ENCODE measurements at places on chromosomes 6 and 20.

DNA sequence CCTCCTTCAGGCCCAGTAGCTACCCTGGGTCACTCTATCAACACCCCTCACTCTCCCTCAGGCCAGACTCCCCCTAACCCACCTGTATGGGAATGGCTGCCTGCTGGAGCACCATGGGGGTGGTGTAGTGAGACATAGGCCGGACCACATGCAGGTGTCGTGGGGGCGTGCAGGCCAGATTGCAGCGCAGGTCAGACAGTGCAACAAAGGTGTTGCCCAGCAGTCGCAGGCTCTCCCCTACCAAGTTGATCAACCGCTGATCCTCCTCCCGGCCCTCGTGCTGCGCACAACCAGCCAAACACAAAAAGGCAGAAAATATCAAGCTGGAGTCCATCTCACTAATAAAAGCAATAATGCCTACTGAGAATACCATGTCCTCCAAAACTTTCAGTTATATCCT lies 7.1 kb downstream of the BAG6 start:
- H3K4me1 ChIP-seq = no peaks in the 10 kb centered on the region
- H3K4me3 ChIP-seq = no peak overlapping the region
- H3K27ac ChIP-seq = no peak overlapping the region
- H3K27me3 ChIP-seq = no peaks in the 10 kb centered on the region

GRCh38 chr6:38057994-38058393 lies 238.5 kb downstream of the ZFAND3 start:
- no peak overlapping the region for H3K27ac ChIP-seq
- H3K4me1 ChIP-seq = no peaks in the 10 kb centered on the region
- no peaks in the 10 kb centered on the region for H3K27me3 ChIP-seq
- H3K36me3 ChIP-seq = no peaks in the 10 kb centered on the region
- DNase-seq = no peak
- no peak overlapping the region for H3K4me3 ChIP-seq

DNA sequence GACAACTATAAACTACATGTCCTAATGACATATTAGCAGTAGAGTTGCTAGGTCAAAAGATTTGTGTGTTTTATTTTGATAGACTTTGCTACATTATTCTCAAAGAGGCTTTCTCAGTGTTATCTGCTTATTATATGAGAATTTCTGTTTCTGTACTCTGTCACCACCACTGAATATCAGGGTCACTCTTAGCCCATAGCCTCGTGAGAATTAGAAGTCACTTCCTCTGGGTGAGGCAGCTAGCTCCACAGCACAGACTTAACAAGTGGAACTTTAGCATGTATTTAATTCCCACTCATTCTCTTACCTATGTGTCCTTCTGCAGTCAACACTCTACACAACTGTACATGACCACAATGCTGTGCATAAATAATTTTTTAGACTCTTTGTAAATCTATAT lies 6.7 kb downstream of the PHACTR2 start:
- H3K4me1 ChIP-seq = no peaks in the 10 kb centered on the region
- no peaks in the 10 kb centered on the region for H3K36me3 ChIP-seq
- H3K27me3 ChIP-seq = no peaks in the 10 kb centered on the region
- H3K4me3 ChIP-seq = no peak overlapping the region
- no peak overlapping the region for H3K27ac ChIP-seq

DNA sequence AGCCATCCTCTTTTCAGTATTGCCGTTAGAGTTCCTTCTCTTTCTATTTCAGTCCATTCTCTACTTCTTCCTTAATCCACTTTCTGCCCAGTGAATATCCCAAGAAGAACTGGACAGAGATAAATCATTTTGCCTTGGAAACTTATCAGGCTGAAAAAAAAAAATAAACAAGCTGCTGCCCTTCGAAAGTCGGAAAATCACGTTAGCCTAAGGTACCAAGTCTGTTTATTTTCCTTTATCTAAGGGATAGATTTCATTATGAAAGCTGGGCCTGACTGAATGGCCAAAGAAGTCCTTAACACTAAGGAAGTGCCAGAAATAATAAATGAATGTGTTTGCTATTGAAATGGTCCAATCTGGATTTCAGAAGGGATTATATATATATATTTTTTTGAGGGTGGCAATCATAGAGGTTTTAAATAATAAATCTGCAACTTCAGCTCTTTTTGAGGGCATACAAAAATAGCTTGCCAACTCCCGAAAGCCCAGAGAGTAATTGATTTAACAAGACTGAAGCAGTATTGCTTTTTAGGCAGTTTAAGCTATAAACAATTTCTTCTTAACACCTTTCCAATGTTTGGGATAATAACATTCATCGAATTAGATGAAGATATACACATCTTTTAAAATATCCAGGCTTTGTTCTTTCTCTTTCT lies 127.0 kb upstream of the STMND1 start:
- no peak overlapping the region for H3K4me3 ChIP-seq
- H3K4me1 ChIP-seq = no peaks in the 10 kb centered on the region
- H3K36me3 ChIP-seq = no peaks in the 10 kb centered on the region
- DNase-seq = no peak

DNA sequence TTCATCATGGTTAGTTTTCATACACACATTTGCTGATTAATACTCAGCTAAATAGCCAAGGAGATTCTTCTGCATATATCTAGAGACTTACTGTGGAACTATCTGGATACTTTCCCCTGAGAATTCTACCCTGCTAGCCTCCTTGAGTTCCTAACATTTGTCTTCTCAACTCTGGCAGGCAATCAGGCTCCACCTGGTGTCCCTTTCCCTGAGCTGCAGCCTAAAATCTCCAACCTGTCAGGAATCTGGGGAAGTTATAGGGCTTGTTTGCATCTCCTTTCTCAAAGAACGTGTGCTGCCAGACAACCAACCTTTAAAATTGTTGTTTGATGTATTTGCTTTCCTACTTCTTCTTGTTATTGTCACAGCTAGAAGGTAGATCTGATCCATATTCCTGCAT lies 73.4 kb downstream of the FUT9 start:
- H3K4me1 ChIP-seq = no peaks in the 10 kb centered on the region
- no peaks in the 10 kb centered on the region for H3K27me3 ChIP-seq
- no peak overlapping the region for H3K27ac ChIP-seq
- no peaks in the 10 kb centered on the region for H3K36me3 ChIP-seq
- H3K4me3 ChIP-seq = no peak overlapping the region
- no peak for DNase-seq

DNA sequence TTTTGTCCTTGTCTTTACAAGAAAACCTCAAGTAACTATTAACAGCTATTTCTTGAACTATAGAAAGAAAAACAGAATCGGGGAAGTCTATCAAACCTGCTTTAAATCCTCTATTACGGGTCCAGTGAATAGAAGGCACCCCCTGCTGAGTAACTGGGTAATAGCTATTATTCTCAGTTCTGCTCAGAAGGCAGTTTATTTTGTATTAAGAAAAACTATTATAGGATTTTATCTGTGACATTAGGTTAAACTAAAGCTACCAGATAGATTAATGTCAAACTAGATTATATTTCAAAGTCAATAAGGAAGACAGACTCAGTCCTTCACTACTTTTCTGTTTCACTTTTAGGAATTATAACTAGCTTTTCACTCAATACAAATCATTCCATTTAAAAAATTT lies 93.7 kb downstream of the DST start:
- no peak overlapping the region for H3K4me3 ChIP-seq
- no peaks in the 10 kb centered on the region for H3K27me3 ChIP-seq
- H3K27ac ChIP-seq = peak overlapping the region; percentile 71

- H3K27ac ChIP-seq = peak within 1 kb of the TSS; percentile 45
- DNase-seq = no peak
- peak within 1 kb of the TSS; percentile 39 for H3K4me3 ChIP-seq
Observed at GRCh38 chr6:28281288-28282064, at the start of gene PGBD1. PGBD1 (plus strand) TSS chr6:28281572; CDS start chr6:28283814, 2,242 bp downstream.

GRCh38 chr6:115078555-115078954 lies 735.7 kb upstream of the HS3ST5 start:
- no peaks in the 10 kb centered on the region for H3K36me3 ChIP-seq
- H3K4me1 ChIP-seq = no peaks in the 10 kb centered on the region
- no peak overlapping the region for H3K4me3 ChIP-seq

- peak within 1 kb of the TSS; percentile 11 for H3K4me3 ChIP-seq
- no peaks in the 10 kb centered on the region for H3K36me3 ChIP-seq
- peaks cover 7% of the 10 kb centered on the region for H3K4me1 ChIP-seq
Observed at GRCh38 chr6:100464903-100465700, at the start of gene SIM1. SIM1 (minus strand) TSS chr6:100464921; CDS start chr6:100463468, 1,453 bp downstream.

GRCh38 chr20:32626859-32627636 lies 41.9 kb upstream of the NOL4L start:
- no peaks in the 10 kb centered on the region for H3K36me3 ChIP-seq
- peak overlapping the region; percentile 2 for H3K4me3 ChIP-seq
- no peak overlapping the region for H3K27ac ChIP-seq

DNA sequence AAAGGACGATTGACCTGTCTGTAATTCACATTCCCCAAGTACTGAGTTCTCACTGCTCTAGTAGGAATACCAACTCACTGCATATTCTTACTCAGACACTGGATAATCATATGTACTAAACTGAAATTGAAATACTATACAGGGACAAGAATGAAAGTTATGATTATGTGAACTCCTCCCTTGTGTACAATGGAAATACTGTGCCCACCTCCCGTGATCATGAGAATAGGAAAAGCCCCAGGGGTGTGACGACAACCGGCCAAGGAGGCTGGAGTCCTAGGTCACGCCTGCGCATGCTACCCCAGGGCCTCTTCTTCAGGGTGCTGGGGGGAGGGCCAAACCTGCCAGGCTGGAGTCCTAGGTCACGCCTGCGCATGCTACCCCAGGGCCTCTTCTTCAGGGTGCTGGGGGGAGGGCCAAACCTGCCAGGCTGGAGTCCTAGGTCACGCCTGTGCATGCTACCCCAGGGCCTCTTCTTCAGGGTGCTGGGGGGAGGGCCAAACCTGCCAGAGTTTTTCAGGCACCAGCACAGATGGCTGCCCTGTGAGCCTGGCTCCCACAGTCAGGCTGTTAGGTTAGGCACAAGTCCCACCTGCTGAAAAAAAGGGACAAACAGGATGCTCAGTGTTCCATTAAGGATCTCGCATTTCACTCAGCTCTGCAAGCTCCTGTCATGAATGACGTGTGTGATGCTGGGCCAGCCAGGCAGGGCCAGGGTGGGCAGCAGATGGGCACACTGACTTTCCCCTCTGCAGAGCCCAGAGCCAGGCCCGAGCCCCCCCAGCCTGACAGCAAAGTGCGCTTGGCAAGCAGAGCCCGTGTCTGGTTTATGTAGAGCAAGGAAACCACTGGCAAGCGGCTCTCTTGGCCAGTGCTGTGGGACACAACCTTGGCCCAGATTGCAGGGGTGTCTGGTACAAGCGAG lies 107.7 kb downstream of the FOXF2 start:
- H3K4me1 ChIP-seq = peaks cover 3% of the 10 kb centered on the region
- H3K27ac ChIP-seq = no peak overlapping the region
- no peak for DNase-seq
- no peaks in the 10 kb centered on the region for H3K27me3 ChIP-seq

DNA sequence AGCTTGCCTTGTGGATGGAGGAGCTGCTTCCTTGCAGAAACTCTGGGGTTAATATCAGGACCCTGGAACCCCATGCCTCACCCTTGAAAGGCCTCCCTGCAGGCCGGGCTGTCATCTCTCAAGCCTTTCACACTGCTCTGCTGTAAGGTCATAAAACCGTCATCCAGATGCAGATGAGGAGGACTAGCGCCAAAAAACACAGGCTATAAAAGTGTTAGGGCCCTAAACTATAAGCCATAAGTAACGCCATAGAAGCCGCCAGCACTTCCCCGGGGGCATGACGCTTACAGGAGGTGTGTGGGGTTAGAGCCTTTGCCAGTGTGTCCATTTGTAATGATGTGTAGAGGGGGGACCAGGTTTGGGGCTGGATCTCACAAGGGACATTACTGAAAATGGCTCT lies 47.6 kb downstream of the CDH4 start:
- no peaks in the 10 kb centered on the region for H3K27me3 ChIP-seq
- no peak overlapping the region for H3K4me3 ChIP-seq
- no peaks in the 10 kb centered on the region for H3K4me1 ChIP-seq
- H3K27ac ChIP-seq = no peak overlapping the region
- DNase-seq = no peak
- H3K36me3 ChIP-seq = no peaks in the 10 kb centered on the region

GRCh38 chr20:40607927-40608326 lies 81.1 kb downstream of the MAFB start:
- no peaks in the 10 kb centered on the region for H3K36me3 ChIP-seq
- H3K27ac ChIP-seq = no peak overlapping the region
- no peak overlapping the region for H3K4me3 ChIP-seq
- no peaks in the 10 kb centered on the region for H3K27me3 ChIP-seq
- H3K4me1 ChIP-seq = no peaks in the 10 kb centered on the region

Data from tibial nerve (tissue), 4 donors.